Kidney epithelial cell (primary cell): ENCODE measurements at places on chromosomes 2 and 18. TPM values are rescaled to one million over a fixed set of nuclear protein-coding genes. Genes with fewer than 3 reads are reported as not detected.

GRCh38 chr18:55233857-55234256 lies 274.6 kb upstream of the CCDC68 start:
- no peak for DNase-seq

GRCh38 chr2:223993634-223994232 lies 36.5 kb downstream of the MRPL44 start:
- peak; percentile 47 for DNase-seq

The SF3B6 gene
- total RNA-seq, result 179 and 208 TPM in 2 replicates

- no peak for DNase-seq
These were observed 131.4 kb downstream of the SEPTIN10 start for GRCh38 chr2:109482361-109482861.

- no peak for DNase-seq
These were observed 4.3 kb downstream of the PAX8 start for GRCh38 chr2:113274432-113274831.

GRCh38 chr18:12154361-12154760 lies 60.7 kb downstream of the ANKRD62 start:
- DNase-seq, result no peak

GRCh38 chr18:41170346-41170745 lies 784.7 kb upstream of the PIK3C3 start:
- DNase-seq, result no peak

DNA sequence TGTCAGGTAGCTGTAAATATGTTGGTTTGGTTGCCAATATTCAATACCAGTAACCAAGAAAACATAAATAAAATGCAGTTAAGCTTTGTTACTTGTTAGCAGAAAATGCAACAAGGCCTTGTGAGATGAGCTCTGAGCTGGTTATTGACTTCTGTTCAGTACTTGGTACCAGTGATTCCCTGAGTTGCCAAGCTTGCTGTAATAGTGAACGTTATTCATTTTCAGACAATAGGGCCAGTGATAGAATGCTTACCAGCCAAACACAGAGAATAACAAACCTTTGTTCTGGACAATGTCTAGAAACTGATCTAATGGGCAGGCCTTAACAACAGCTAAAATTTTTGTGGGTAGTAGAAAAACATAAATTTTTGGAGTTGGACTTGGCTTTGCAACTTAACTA lies 29.5 kb downstream of the RASGRP3 start:
- no peak for DNase-seq

DNA sequence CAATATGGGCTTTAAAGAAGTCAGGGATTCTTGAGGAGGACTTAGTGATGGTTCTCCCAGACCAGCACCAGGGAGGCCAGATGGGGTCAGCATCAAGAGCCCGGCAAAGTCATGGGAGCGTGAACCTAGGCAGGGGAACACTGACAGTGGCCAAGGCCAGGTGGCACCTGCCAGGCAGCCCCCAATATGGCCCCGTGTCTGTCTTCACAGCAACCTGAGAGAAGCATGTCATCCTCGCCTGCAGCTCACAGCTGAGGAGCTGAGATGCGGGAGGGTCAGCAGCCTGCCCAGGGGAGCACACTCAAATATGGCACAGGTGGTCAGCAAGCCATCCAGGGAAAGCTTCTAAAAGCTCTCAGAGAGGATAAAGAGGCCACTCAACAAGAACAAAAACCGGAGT lies 105.7 kb upstream of the GPC1 start:
- DNase-seq, result no peak

GRCh38 chr18:74492259-74492658 lies 3.9 kb upstream of the CNDP2 start:
- DNase-seq, result no peak

- DNase-seq, result no peak
These were observed 285.7 kb upstream of the DCC start for GRCh38 chr18:52054324-52054723.

The FKBP1B gene
- 24.6 and 26.0 TPM in 2 replicates for total RNA-seq

The MC5R gene
- not detected in 2 replicates for total RNA-seq

The CDH2 gene
- total RNA-seq, result 190 and 196 TPM in 2 replicates

GRCh38 chr2:232365621-232366321 lies 12.8 kb upstream of the ALPP start:
- DNase-seq, result no peak

The TRMT61B gene
- 9.9 and 11.3 TPM in 2 replicates for total RNA-seq

The UGT1A5 gene
- not detected in 2 replicates for total RNA-seq
